ENCODE measurements at places on chromosomes 2 and 18.

DNA sequence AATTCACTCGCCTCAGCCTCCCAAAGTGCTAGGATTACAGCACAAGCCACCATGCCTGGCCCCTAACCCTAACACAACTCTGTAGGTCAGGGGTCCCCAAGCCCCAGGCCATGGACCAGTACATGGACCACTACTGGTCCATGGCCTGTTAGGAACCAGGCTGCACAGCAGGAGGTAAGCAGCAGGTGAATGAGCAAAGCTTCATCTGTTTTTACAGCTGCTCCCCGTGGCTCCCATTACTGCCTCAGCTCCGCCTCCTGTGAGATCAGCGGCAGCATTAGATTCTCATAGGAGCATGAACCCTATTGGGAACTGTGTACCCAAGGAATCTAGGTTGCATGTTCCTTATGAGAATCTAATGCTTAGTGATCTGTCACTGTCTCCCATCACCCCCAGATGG is 201.7 kb downstream of the NRP2 start:
- DNase-seq = no peak

DNA sequence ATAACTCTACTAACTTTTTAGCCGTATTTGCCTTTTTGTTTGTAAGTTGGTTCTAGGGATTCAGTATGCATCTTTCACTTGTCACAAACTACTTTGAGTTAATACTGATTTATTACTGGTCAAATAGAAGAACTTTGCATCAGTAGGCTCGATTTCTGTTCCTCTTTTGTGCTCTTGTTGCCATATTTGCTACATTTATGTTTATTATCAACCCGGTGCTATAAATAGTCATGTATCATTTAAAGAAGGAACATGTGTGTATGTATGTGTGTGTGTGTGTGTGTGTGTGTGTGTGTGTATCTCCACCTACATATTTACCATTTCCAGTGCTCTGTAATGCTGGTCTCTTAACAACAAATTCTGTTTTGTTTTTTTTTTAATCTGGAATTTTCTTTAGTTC is 79.6 kb upstream of the B3GNT7 start:
- no peak for DNase-seq

DNA sequence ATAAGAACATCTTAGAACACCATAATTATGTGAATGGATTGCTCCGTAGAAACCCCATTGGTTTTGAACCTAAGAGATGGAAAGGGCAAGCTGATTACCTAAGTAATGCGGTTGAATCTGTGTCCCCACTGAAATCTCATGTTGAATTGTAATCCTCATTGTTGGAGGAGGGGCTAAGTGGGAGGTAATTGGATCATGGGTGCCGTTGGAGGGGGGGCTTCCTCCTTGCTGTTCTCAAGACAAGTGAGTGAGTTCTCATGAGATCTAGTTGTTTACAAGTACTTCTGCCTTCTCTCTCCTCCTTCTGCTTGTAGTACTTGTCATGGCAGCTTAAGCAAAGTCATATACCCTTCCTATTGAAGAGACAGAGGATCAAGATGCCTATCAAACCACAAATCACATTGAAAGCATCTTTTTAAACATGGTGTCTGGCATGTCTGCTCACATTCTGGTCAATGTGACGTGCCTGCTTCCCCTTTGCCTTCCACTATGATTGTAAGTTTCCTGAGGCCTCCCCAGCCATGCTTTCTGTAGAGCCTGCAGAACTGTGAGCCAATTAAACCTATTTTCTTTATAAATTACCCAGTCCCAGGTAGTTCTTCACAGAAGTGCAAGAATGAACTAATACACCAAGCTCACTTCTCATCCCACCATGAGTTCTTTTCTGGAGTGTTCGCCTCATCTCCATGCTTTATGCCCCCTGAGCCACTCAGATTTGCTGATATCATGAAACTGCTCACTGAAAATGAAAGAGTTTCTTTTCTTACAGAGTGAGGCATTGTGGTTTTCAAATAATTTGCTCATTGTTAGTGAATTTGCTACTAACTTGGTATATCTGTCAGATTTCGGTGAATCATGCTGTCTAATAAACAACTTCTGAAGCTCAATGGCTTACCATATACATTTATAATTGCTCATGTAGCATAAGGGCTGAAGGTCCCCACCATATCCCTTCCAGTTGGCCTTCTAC is 23.6 kb downstream of the KCNE4 start:
- no peak for DNase-seq

- DNase-seq = no peak
Measured at GRCh38 chr2:101956465-101957438, 35.0 kb upstream of the IL1R2 start.

DNA sequence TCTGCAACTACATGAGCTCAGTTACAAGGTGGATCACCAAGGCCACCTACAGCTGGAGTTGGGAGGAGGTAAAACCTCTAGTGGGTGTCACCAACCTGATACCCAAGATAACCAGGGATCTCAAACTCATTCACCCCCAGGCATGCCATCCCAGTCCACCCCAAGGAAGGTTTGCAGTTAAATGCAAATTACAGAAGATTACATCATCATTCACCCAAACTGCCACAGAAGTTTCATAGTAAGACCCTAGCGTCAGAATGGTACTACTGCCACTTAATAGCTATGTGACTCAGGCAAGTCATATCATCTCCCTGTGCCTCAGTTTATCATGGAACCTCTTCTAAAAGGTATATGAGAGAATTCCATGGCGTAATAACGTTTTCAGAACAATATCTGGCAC is 111.2 kb downstream of the MYO5B start:
- DNase-seq = no peak

DNA sequence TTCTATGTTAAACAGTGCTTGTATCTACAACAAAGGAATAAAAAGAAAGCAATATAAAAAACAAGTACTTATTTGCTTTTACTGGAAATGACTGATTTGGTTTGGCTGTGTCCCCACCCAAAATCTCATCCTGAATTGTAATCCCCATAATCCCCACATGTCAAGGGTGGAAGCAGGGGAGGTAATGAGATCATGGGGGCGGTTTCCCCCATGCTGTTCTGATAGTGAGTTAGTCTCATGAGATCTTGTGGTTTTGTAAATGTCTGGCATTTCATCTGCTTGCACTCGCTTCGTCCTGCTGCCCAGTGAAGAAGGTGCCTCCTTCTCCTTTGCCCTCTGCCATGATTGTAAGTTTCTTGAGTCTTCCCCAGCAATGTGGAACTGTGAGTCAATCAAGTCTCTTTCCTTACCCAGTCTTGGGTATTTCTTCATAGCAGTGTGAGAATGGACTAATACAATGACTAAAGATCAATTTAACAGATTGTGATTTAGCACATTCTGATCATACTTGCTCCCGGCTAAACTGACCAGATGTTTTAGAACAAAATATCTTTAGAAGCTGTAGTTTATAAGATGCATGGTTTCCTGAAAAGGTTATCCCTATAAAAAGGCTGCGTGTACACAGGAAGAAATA is 19.9 kb downstream of the PTH2R start:
- no peak for DNase-seq

DNA sequence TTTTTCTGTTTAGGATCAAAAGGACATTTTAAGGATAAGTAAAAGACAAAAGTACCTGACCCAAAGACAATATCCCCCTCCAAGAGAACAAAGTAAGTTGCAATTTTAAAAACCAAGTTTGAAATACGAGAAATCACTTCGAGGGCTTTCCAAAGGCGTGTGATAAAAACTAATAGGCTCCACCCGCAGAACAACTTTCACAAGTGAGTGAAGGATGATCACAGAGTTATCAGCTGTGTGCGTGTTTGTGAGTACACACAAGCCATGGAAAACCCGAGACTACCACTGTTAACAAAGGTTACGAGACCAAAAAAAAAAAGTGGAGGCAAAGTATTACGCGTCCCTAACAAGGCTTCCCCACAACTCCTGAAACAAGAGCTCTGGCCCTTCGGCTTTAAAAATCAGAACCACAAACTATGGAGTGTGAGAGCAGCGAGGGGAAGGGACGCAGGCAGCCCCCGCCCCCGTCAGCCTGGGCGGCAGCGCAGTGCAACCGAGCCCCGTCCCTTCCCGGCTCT is 719 bp downstream of the SMAD2 start:
- DNase-seq = no peak

GRCh38 chr2:74576863-74577229 is 22.3 kb downstream of the DOK1 start:
- DNase-seq = no peak

GRCh38 chr2:147495734-147496133 is 349.1 kb upstream of the ACVR2A start:
- DNase-seq = no peak

- no peak for DNase-seq
Measured at GRCh38 chr2:33645861-33646260, 46.8 kb upstream of the FAM98A start.

DNA sequence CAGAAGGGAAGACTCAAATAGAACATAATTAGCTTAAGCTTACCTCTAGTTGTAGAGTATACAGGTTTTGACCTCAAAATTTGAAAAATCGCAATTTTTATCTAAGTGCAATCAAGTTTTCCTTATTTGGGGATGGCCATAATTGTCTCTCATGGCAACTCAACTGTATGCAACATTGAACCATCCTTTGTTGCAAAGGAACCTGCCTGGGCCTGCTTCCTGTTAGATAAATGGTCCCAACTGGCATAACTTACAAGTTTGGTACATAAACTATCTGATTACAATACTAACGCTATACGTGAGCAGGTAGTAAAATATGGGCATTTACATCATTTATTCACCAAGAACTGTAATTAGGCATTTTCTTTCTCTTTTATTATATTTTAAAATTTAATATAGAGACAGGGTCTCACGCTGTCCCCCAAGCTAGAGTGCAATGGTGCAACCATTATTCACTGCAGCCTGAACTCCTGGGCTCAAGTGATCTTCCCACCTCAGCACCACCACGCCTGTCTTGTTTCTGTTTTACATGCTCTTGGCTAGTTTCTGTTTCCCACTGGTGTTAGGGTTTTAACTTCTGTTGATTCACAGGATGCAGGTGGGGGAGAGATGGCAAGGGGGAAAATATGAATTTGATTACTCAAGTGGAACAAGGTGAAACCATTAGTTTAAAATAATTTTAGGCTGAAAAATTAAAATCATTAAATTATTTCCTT is 55.3 kb upstream of the B3GNT2 start:
- DNase-seq = no peak

- no peak for DNase-seq
Measured at GRCh38 chr2:69272803-69273471, 114.1 kb downstream of the GFPT1 start.

- no peak for DNase-seq
Measured at GRCh38 chr18:47870605-47871004, 59.9 kb downstream of the SMAD2 start.

DNA sequence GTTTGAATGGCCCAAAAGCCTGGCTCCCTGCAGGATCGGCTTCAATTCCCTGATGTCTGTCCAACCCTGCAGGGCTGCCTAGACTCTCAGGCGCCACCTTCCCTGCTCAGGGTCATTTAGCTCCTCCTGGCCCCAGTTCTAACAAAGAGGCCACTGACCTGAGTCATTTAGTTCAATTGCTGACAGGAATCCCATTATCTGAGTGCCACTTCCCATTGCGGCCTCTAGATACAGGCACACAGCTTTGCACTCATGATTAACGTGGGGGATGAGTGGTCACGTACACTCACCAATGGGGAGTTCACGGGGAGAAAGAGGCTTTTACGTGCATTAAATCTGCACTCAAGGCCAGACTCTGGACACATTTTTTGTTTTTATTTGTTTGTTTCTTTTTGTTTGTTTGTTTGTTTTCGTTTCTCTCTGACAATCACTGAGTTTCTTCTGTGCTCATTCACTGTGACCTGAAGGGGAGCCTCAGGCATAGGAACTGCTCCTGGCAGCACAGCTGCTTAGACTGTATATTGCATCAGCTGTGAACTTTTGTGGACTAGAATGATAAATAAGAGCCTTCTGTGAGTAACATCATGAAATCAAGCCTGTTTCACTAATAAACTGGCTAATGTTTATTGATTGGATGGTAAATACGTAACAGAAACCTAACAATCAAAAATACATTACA is 118.9 kb upstream of the CTNNA2 start:
- no peak for DNase-seq

DNA sequence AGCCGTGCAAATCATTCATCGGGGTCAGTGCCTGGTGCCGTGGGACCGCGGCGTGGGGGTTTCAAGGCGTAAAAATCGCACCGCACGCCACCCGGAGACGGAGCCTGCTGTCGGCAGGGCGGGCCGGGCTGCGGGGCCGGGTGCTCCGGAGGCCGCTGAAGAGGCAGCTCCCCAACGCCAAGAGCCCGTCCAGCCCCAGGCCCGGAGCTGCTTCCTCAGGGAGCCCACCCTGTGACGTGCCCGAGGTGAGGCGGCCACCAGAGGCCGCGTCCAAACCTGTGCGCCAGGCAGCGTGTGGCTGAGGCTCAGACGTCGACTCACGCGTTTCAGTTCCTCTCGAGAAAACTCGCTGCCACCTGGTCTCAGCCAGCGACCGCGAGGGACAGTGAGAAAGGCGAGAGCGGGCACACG is 98.1 kb downstream of the NFATC1 start:
- DNase-seq = no peak

- no peak for DNase-seq
Measured at GRCh38 chr2:174535757-174536703, 49.2 kb upstream of the GPR155 start.

DNA sequence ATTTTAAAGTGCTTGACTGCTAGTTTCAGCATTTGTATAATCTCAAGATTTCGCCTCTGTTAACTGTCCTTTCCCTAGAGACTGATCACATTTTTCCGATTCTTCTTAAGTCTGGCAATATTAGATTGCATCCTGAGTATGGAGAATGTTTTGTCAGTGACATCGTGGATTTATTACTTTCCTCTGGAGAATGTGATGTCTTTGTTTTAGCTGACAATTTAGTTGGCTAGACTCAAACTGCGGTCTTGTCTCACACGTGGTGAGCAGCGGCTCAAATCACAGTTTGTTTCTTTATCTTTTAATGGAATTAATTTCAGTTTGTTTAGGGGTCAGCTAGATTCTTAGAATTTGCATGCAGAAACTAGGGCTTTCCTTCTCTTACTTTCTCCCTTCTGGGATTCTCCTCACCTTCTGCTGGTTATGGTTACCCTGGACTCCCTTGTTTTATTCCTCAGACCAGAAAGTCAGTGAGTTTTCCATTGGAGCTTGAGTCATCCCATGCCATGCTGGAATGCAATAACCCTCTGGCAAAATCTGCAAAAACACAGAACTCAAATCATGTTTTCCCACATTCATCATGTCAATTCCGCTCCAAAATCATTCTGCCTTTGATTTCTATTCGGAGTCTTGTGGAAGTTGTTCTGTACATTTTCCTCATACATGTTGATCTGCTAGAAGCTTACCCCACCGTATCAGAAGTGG is 327.2 kb upstream of the TRIB2 start:
- no peak for DNase-seq

Measured in activated CD8-positive, alpha-beta memory T cell treated with anti-CD3 and anti-CD28 coated beads for 1 hour (primary cell).